ENCODE measurements at places on chromosomes 7 and 10. TPM values are rescaled to one million over a fixed set of nuclear protein-coding genes. Genes with fewer than 3 reads are reported as not detected.

DNA sequence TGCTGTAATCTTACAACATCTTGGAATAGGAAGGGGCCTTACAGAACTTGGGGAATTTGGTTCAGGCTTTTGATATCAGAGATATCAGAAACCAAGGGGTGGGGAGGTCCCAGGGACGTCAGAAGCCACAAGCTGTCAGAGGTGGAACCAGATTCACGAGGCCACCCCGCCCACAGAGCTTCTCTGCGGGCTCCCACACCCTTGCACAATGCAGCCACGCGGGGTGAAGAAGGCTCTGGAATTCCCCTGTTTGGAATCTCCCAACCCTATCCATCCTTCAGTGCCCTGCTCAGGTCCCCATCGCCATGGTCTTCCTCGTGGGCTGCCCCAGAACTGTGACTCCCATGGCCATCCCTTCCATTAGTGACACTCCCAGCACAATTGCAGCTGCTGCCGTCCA, 247.1 kb upstream of the SHH start:
- no peak for DNase-seq

- no peak for DNase-seq
Observed at GRCh38 chr10:116269619-116270018, 3.4 kb downstream of the GFRA1 start.

GIMAP1 gene
- total RNA-seq = 9.8 TPM

- DNase-seq = no peak
Observed at GRCh38 chr10:50576245-50576815, 47.4 kb downstream of the SGMS1 start.

- DNase-seq = no peak
Observed at GRCh38 chr10:11017000-11017569, 587 bp upstream of the CELF2 start.

- DNase-seq = peak; percentile 61
Observed at GRCh38 chr7:151251689-151252560, 3.4 kb upstream of the SMARCD3 start.

- DNase-seq = no peak
Observed at GRCh38 chr7:91034459-91035368, 229.5 kb upstream of the FZD1 start.

DNA sequence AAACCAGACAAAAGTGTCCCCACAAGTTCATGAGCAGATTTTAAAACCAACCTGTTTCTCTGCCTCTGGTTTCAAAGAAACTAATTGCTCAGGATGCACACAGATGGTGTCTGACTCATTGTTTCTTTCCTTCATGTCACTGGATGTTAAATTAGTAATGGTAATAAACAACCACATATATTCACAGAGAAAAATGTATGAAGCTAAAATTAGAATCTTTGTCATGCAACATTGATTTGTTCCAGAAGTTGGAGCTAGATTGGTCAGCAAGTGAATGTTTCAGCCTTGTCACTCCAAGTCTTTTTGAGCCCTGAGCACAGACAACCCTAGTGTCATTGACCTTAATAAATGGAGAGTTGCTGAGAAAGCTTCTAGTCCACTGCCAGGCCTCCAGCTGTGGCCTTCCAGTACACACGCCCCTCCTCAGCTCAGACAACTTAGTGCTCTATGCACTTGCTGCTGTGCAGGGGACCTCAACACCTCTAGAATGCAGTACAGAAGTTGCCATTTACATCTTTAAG, 175.9 kb downstream of the CCDC71L start:
- no peak for DNase-seq

AZGP1 gene
- 0.76 TPM for total RNA-seq

DNA sequence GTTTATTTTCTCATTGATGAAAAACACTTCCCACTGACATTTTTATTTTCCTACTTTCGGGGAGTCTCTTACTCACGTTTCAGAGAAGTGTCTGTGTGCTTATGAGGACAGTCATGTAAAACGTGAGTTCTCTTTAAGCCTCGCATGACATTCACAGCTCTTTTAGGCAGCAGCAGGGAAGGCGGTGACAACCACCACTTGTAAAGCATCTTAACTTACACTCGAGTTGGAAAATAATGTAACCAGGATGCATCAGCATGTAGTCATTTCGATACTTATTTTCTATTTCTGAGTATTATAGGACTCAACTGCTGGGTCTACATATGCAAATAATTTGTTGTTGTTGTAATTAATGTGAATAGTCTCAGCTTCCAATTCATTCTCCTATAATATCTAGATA, 153.6 kb downstream of the SEMA3D start:
- no peak for DNase-seq

DNA sequence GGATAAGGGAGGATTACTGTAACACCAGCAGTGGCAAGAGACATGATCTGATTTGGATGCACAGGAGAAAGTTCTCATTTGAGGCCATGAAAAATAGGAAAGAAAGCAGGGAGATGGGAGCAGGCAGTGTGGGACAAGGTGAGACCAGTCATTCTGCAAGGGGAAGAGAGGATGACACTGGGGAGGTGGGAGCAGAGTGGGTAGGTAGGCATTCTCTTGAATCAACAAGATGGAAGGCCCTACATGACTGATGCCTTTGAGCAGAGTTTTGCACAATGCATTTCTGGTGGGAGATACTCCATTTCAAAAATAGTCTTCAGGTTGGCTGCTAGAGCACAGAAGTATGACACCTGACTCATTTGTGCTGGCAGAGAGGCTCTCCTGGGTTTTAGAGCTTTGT, 10.5 kb downstream of the RPS24 start:
- no peak for DNase-seq

DNA sequence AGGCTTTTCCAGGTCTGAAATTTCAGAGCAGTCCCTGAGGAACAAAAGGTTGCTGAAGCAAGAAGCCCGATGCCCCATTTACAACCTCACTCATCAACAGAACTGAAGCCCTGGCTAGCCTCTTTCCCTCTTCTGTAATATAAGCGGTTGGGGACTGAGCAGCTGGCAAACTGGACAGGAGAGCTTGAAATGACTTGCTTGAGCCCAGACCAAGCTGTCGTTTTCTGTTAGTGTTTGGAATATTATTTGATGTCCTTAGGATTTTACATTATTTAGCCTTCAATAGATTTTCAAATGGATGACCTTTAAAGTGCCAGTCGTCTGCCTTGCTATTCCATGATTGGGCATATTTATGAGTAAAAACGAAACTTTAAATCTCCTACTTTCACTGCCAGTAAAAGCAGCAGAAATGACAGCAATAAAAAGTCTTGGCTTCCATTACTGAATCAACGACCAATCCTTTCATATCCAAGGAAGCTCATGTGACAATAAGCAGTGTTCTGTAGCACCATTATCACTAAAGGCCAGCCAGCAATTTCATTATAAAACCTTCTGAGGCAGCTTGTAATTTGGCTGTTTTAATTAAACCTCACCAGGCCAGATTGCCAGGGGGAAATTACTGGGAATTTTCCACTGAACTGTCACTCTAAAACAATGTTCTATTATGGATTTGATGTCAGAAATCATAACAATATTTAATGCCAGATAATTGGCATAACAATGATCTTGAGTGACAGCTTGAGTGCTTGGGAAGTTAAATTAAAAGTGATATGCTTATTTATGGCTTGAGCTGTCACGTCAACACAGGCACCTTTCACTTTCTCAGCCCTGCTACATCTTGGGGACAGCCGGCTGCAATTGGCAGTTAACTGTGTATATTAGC, 85.9 kb downstream of the LSMEM1 start:
- no peak for DNase-seq

MSRB2 gene
- 14.2 TPM for total RNA-seq

GRCh38 chr7:25636871-25637283, 408.6 kb upstream of the NPVF start:
- no peak for DNase-seq

DNA sequence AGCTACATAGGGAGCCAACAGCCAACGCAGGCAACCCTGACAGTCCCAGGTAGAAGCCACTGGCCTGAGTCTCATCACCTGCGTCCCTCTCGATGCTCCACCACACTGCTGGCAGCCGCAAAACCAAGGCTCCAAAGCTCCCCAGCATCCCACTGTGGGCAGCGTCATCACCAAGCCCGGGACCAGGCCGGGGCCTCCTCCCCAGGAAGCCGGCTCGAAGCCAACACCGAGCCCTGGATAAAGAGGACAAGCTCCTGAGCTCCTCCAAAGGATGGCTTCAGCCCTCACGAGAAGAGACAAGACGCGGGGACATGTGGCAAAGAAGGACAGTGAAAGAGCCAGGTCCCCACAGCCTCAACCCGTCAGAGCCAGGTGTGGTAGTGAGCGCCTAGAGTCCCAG, 23.9 kb downstream of the PARD3 start:
- no peak for DNase-seq

ACSM6 gene
- total RNA-seq = 5.1 TPM

- no peak for DNase-seq
Observed at GRCh38 chr10:103893817-103894216, 24.2 kb downstream of the STN1 start.

GRCh38 chr7:37481722-37482288, 33.1 kb upstream of the ELMO1 start:
- DNase-seq = no peak

GRCh38 chr10:31721096-31721495, 207.5 kb downstream of the ARHGAP12 start:
- no peak for DNase-seq

NOD1 gene
- 4.3 TPM for total RNA-seq

GDF2 gene
- total RNA-seq = not detected

INMT gene
- total RNA-seq = 0.94 TPM

SEMA3D gene
- 1.3 TPM for total RNA-seq

DNA sequence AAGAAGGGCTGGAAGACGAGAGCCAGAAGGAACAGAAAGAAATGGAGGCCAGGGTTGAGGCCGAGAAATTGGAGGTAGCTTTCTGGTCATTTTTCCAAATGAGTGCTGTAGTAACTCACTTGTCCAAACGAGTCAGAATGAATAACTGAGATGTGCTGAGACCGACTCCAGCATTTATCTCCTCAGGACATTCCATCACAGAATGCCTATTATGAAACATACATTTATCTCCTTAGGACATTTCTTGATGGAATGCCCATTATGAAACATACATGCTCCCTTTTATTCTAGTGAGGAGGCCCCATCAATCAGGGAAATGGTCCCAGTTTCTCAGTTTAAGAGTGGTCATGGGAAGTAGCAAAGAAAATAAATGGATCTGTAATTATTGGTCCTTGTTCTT, 16.5 kb downstream of the AVL9 start:
- DNase-seq = no peak

RPEL1 gene
- 0.05 TPM for total RNA-seq

DNA sequence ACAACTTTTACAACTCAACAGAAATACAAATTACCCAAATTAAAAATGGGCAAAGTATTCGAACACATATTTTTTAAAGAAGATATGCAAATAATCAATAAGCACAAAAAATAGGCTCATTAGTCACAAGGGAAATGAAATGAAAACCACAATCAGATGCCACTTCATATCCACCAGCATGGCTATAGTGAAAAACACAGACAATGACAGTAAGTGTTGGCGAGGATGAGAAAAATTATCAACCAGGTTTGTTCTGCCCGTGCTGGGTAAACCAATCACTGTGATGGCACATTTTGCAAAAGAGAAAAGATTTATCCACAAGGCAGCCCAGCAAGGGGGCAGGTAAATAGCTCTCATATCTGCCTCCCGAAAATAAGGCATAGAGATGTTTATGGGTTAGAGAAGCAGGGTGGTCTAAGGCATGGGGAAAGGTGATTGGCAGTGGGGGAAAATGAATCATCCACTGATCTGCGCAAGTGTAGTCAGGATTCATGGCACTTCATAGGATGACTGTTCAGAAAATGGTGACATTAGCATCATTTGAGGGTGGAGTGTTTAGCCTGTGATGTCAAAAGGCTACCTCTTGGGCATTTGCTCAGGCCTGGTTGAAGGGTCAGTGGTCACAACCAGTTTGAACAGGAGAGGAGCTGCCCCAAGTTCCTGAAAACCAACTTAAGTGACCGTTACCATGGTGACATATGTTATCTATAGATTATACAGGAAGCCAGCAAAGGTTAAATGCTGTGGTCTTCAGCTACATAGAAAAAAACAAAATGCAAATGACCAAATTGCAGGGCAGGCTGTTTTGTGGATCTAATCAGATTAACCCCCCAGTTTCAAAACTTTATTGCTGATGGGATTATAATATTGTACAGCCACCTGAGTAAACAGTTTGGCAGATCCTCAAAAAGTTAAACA, 8.0 kb upstream of the CFAP70 start:
- DNase-seq = no peak

DNA sequence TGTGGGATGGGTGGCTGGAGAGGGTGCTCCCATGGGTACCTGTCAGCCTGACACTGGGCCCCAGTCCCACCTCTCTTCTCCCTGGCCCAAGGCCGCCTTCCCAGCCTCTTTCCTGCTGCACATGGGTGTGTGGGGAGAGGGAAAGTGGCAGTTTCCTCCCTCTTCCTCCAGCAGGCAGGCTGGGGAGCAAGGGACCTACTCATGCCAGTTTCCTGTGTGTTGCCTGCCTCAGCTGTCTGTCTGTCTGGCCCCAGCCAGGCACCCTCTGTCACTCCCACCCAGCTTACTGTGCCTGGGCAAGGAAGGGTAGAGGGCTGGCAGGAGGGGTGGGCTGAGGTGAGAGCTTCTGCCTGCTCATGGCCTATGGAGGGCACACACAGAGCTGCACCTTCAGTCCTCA, 46.3 kb upstream of the PCBD1 start:
- DNase-seq = no peak

GRCh38 chr10:5070648-5071410, 23.4 kb upstream of the AKR1C3 start:
- DNase-seq = no peak

TUBB8 gene
- total RNA-seq = 0.05 TPM

RAPGEF5 gene
- total RNA-seq = 30.5 TPM

DNA sequence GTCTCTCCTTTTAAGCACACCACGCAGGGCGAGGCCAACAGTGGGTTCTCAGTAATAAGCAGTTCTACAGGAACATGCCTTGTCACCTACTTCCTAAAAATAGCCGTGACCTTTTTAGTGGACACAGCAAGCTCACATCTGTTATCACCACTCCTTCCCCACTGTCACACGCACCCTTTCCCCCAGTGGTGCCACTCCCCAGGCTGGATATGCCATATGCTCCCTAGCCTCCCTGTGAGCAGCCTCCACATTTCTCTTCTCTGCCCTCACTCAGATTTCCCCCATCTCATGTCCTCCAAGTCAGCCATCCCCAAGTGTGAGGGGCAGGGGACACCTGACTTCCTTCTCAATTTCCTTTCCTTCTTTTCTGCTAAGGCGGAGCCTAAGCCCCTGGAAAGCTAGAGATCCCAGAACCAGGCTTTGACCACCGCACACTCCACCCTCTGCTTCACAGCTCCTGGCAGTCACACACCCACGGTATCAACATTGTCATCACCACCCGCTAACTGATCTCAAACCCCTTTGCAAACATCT, 3.7 kb downstream of the ANXA11 start:
- DNase-seq = no peak

- DNase-seq = no peak
Observed at GRCh38 chr7:140284062-140284461, 107.3 kb upstream of the KDM7A start.

GTF2I gene
- 91.4 TPM for total RNA-seq

- no peak for DNase-seq
Observed at GRCh38 chr10:3290550-3290949, 118.0 kb upstream of the PITRM1 start.

SPDYE9 gene
- not detected for total RNA-seq

GRCh38 chr7:92569137-92569536, 21.1 kb downstream of the FAM133B start:
- no peak for DNase-seq

Measured in thymus (tissue), 14 donors.